ENCODE measurements at places on chromosomes 2 and 18. TPM values are rescaled to one million over a fixed set of nuclear protein-coding genes. Genes with fewer than 3 reads are reported as not detected.

Gene IL1A
- total RNA-seq = not detected

DNA sequence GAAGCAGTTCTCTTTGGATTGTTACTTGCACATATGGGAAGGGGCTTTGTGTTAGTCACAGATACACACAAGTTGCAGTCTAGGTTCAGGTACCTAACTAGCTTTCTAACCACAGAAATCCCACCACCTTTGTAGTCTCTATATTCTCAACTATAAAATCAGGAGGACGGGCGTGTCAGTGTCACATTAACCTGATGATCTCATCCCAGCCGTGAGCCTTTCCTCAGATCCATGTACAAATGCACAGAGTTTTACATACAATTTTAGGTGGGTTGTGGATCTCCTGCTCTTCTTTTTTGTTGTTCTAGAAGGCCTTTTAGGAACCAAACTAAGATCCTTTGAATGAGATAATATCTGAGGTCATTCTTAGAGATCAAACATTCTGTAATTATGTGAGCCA, 94.0 kb downstream of the ZNF532 start:
- DNase-seq = no peak

Gene CHAC2
- total RNA-seq = 6.8 TPM

Gene PARD3B
- total RNA-seq = 7.8 TPM

Gene SLC23A3
- 0.87 TPM for total RNA-seq

- no peak for DNase-seq
These were observed 63.8 kb downstream of the RTP5 start for GRCh38 chr2:241933179-241933911.

Gene CYTIP
- 1.7 TPM for total RNA-seq

DNA sequence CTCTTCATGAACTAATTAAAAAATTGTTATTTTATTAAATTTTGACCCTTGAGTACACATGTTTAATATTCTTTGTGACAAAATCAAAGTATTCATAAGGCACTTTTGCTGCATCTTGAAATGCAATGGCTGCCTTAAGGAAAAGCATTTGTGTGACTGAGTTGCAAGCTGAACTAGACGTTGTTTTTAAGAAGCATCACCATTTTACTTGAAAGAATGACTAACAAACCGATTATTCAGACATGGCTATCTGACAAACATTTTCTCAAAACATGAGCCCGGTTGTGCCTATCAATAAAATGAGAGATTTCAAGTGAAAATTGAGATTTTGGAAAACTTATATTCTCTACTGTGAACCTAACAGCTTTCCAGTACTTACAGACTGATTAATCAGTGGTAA, 2.8 kb downstream of the GCFC2 start:
- DNase-seq = no peak

Gene IL1R1
- 26.6 TPM for total RNA-seq

Gene POTEC
- total RNA-seq = not detected

Gene KCNG2
- total RNA-seq = not detected
